ENCODE measurements at places on chromosomes 7 and 10. TPM values are rescaled to one million over a fixed set of nuclear protein-coding genes. Genes with fewer than 3 reads are reported as not detected.

DNA sequence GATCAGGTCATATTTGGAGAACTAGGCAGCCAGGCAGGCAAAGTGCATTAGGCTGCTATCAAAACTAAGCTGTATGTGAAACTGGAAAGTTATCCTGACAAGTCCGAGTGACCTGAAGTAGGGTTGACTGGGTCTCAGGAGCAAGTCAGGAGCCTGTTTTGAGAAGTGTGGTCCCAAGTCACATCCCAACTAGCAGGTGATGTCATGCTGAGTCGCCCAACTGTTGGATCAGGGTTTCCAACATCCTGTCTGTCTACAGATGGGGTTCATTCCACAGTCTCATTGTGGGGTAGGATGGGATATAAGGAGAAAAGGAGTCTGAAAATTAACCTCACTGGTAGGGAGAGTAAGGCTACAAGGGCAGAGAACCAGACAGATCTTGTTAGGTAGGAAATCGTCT is 27.0 kb downstream of the SLC26A4 start:
- H3K4me3 ChIP-seq = no peak overlapping the region
- no peak overlapping the region for H3K27ac ChIP-seq
- H3K36me3 ChIP-seq = no peaks in the 10 kb centered on the region

The ARHGEF5 gene
- total RNA-seq = 37.4 TPM

DNA sequence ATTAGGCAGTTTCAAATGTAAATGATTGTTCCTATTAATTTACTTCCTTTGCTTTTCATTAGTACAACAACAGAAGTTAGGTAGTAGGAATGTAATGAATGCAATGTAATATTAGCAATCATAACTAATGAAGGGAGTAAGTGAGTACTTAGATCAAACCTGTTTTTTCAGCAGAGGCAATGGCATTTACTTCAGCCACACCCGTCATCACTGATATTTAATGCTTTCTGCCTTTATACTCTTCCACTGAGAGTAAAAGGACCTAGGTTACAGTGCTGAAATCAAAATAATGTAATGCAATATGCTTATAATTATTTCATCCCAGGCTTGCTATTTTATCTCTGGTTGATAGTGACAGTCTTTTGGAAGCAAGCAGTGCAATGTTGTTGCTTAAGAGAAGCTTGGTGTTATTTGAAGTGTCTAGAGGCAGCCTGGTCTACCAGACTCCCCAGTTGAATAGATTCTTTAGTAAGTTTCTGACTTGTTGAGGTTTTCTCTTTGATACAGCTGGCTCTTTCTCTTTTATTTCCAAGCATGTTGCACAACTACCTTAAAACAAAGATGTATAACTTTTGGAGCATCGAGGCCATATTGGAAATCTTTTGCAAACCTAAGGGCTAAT is 149.4 kb downstream of the RNLS start:
- no peak overlapping the region for H3K4me3 ChIP-seq
- peaks cover 16% of the 10 kb centered on the region for H3K4me1 ChIP-seq
- no peak overlapping the region for H3K27ac ChIP-seq
- no peaks in the 10 kb centered on the region for H3K27me3 ChIP-seq

The MRM2 gene
- total RNA-seq = 25.2 TPM

DNA sequence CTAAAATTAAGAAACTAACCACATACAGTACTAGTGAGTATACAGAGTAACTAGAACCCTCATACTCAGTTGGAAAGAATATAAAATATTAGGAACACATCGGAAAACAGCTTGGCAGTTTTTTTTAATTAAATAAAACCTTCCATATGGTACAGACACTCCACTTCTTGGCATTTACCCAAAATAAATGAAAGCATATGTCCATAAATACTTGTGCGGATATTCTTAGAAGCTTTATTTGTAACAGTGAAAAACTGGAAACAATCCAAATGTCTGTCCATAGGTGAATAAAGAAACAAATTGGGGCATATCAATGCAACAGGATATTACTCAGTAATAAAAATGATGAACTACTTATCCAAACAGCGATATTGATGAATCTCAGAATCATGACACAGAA is 410.0 kb downstream of the HTR7 start:
- H3K4me1 ChIP-seq = peaks cover 25% of the 10 kb centered on the region
- peaks cover 9% of the 10 kb centered on the region for H3K36me3 ChIP-seq
- no peak overlapping the region for H3K27ac ChIP-seq
- no peak for DNase-seq
- no peak overlapping the region for H3K4me3 ChIP-seq

GRCh38 chr10:30645340-30645827 is 15.8 kb upstream of the LYZL2 start:
- H3K27ac ChIP-seq = no peak overlapping the region
- no peak overlapping the region for H3K4me3 ChIP-seq
- H3K4me1 ChIP-seq = peaks cover 15% of the 10 kb centered on the region
- peaks cover 19% of the 10 kb centered on the region for H3K27me3 ChIP-seq
- DNase-seq = no peak

DNA sequence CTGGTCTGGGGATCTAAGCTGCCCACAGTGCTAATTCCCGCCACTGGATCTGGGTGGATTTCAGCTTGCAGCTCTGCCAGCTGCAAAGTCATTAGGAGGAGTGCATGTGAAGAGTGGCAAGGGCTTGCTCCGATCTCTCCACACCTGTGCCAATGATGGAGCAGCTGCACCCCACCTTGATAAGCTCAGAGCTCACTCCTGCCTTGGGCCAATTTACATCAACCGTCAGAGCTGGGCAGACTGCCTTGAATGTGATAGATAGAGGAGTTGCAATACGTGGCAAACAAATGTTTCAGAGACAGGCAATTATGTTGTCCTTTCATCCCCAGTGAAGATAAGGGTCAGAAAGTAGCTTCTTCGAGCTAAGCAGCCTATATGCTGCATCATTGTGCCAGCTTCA is 379.9 kb downstream of the SH2D4B start:
- H3K4me3 ChIP-seq = no peak overlapping the region
- no peak for DNase-seq
- H3K36me3 ChIP-seq = no peaks in the 10 kb centered on the region
- no peaks in the 10 kb centered on the region for H3K27me3 ChIP-seq
- H3K27ac ChIP-seq = no peak overlapping the region
- H3K4me1 ChIP-seq = peaks cover 6% of the 10 kb centered on the region

The VSTM2A gene
- not detected for total RNA-seq

DNA sequence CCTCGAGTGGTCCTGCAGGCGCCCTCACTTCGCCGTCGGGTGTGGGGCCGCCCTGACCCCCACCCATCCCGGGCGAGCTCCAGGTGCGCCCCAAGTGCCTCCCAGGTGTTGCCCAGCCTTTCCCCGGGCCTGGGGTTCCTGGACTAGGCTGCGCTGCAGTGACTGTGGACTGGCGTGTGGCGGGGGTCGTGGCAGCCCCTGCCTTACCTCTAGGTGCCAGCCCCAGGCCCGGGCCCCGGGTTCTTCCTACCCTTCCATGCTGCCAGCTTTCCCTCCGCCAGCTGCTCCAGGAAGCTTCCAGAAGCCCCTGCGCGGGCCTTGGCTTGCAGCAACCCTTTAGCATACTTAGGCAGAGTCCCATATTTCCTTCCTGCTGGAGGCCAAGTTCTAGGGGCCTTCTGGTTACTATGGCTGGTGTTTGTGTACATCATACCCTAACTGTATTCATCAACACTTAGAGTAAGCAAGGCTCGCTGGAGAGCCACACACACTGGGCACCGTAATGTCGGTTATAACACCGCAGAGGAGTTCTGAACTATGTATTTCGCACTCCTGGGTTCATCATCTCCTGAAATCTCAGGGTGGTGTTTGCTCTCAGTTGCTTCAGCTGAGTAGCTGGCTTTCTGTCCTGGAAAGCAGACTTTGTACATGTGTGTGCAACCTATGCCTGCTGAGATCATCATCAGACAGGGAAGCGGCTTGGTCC is 471 bp downstream of the MGMT start:
- peak overlapping the region; percentile 75 for H3K4me3 ChIP-seq
- peaks cover 21% of the 10 kb centered on the region for H3K4me1 ChIP-seq
- H3K27me3 ChIP-seq = no peaks in the 10 kb centered on the region

DNA sequence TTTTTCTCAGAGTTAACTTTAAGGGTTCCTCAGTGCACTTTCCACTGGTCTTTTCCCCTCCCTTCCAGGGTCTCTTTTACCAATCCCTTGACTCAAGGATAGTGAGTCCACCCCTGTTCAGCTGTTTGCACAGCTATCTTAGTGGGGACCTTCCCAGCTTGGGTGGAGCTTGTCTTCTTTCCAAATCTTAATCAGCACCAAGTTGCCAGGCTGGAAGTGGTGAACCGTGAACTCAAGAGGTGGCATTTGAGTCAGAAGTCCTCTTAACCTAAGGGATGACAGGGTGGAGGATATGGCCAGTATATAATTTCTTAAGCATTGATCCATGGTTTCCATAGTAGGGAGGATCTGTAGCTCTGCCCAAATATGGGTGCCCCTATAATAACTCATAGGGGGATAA is 25.0 kb downstream of the MAPK8 start:
- H3K27ac ChIP-seq = no peak overlapping the region
- H3K27me3 ChIP-seq = no peaks in the 10 kb centered on the region
- H3K36me3 ChIP-seq = peaks cover 59% of the 10 kb centered on the region
- H3K4me1 ChIP-seq = peaks cover 5% of the 10 kb centered on the region
- H3K4me3 ChIP-seq = no peak overlapping the region
- DNase-seq = no peak

DNA sequence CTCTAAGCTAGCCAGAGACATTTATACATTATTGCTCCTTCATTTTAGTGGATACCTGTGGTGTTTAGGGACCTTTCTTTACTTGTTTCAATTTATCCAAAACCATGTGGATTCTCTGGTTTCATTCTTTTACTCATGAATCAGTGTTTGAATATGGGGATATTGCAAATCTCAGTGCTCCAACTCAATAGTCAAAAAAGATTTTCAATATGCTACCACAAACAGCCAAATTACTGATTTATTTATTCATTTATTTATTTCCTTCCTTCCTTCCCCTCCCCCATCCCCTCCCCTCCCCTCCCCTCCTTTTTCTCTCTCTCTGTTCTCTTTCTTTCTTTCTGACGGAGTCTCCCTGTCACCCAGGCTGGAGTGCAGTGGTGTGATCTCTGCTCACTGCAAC is 253.1 kb upstream of the IMMP2L start:
- no peak overlapping the region for H3K27ac ChIP-seq
- H3K4me1 ChIP-seq = no peaks in the 10 kb centered on the region
- H3K4me3 ChIP-seq = no peak overlapping the region
- no peaks in the 10 kb centered on the region for H3K27me3 ChIP-seq

DNA sequence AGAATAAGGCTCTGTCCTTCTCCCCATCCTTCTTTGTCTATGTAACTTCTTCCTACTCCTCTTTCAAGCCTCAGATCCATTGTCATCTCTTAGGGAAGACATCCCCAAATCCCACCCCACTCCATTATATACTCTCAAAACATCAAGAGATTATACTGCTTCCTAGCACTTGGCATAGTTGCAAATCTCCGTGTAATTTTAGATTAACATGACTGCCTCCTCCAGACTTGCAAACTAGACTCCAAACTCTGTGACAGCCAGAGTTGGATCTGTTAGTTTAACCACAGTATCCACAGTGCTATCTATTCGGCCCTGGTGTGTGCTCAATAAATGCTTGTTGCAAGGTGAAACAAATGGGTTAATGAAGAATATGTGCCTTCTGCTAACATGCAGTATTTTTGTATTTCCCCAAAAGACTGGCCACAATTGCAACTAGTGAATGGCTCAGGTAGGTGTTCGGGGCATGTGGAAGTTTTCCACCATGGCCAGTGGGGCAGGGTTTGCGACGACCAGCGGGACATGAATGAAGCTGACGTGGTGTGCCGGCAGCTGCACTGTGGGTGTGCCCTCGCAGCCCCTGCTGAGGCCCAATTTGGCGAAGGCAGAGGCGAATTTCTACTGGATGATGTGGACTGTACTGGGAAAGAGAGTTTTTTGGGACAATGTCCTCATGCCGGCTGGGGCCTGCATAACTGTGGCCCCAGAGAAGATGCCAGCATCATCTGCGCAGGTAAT is 34.5 kb upstream of the C10orf120 start:
- H3K27ac ChIP-seq = no peak overlapping the region
- no peaks in the 10 kb centered on the region for H3K4me1 ChIP-seq
- H3K36me3 ChIP-seq = no peaks in the 10 kb centered on the region

- DNase-seq = no peak
- no peaks in the 10 kb centered on the region for H3K27me3 ChIP-seq
- no peak overlapping the region for H3K4me3 ChIP-seq
- no peaks in the 10 kb centered on the region for H3K36me3 ChIP-seq
- peaks cover 33% of the 10 kb centered on the region for H3K4me1 ChIP-seq
- no peak overlapping the region for H3K27ac ChIP-seq
Measured at GRCh38 chr7:29035044-29035740, 77.1 kb upstream of the TRIL start.

DNA sequence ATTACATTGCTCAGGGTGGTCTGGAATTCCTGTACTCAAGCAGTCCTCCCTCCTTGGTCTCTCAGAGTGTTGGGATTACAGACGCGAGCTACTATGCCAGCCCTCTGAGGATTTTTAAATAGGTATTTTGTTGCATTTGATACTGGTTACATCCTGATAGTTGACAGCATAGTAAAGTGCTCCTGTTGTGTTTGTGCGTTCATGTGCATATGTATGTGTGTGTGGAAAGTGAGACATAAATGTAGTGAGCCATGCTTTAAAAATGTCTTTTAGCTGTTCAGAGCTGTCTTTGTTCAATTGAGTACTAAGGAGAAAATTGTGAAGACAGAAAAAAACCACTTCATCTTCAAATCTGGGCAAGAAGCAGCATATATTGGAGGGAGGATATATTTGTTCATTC is 27.8 kb downstream of the ZNRF2 start:
- no peaks in the 10 kb centered on the region for H3K27me3 ChIP-seq
- H3K36me3 ChIP-seq = no peaks in the 10 kb centered on the region
- H3K4me1 ChIP-seq = peaks cover 29% of the 10 kb centered on the region

The HHEX gene
- total RNA-seq = not detected

DNA sequence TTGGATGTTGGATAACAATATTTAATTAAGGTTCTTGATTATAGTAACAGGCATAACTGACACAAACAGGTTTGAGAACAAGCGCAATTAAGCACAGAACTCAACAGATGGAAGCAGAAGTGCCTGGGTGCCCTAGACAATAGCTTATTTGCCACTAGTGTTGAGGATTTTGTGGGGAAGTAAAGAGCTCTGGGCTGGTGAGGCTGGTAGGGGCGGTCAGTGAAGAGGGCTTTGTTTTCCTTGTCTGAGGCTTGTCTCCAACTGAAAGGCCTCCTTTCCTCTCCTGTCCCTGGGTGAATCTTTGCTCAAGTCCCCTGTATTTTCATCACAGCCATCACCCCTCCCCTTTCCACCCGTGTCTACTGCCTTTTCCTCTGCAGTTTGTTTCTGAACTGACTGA is 104.6 kb downstream of the KAT6B start:
- H3K36me3 ChIP-seq = peaks cover 1% of the 10 kb centered on the region
- no peaks in the 10 kb centered on the region for H3K27me3 ChIP-seq
- peaks cover 86% of the 10 kb centered on the region for H3K4me1 ChIP-seq
- DNase-seq = no peak
- H3K4me3 ChIP-seq = no peak overlapping the region
- peak overlapping the region; percentile 83 for H3K27ac ChIP-seq

GRCh38 chr10:2791774-2792443 is 275.4 kb upstream of the PFKP start:
- no peaks in the 10 kb centered on the region for H3K36me3 ChIP-seq
- peaks cover 13% of the 10 kb centered on the region for H3K27me3 ChIP-seq
- no peak overlapping the region for H3K4me3 ChIP-seq
- no peak for DNase-seq

GRCh38 chr7:159023746-159024145 is 120.9 kb downstream of the VIPR2 start:
- H3K4me3 ChIP-seq = no peak overlapping the region
- DNase-seq = no peak
- H3K27me3 ChIP-seq = peaks cover 4% of the 10 kb centered on the region
- H3K4me1 ChIP-seq = peaks cover 50% of the 10 kb centered on the region
- H3K36me3 ChIP-seq = no peaks in the 10 kb centered on the region
